ENCODE measurements at places on chromosomes 1 and 21.
A peak's percentile ranks its signal among the peaks of the same experiment; 100 is the strongest.

DNA sequence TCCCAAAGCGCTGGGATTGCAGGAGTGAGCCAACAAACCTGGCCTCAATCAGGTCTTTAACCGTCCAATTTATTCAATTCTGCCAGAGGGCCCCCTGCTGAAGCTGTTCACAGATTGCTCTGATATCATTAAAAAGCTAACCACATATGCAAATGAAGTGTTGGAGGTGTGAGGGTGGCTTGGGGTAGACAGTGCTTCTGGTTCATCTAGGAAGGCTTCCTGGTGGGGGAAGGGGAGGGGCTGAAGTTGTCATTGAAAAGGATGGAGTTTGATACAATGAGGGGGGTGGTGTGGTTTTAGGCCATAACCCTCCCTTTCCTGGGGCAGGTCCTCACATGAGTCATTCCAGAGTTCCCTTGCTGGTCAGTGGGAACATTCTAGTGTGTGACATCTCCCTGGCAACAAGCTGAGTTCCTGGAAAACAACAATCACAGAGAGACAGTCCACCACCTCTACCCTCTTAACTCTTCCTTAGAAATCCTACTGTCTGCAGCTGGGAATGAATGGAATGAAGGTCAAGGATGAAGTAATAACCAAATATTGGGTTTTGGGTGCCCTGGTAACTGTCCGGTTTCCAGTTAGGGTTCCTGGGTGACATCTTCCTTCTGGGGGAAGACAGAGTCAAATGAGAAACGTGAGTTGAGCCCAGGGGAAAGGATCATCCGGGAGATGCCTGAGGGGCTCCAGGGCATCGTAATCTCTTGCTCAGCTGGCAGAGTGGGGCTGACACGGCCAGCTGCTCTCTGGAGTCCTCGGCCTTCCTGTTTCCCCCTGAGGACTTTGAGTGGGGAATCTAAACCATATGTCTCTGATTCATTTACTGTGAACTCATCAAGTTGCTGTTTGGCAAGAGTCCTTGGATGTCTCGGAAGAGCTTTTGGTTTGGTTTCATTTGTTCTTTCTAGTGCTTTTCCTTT is 32.2 kb downstream of the BATF3 start:
- DNase-seq, result no peak

DNA sequence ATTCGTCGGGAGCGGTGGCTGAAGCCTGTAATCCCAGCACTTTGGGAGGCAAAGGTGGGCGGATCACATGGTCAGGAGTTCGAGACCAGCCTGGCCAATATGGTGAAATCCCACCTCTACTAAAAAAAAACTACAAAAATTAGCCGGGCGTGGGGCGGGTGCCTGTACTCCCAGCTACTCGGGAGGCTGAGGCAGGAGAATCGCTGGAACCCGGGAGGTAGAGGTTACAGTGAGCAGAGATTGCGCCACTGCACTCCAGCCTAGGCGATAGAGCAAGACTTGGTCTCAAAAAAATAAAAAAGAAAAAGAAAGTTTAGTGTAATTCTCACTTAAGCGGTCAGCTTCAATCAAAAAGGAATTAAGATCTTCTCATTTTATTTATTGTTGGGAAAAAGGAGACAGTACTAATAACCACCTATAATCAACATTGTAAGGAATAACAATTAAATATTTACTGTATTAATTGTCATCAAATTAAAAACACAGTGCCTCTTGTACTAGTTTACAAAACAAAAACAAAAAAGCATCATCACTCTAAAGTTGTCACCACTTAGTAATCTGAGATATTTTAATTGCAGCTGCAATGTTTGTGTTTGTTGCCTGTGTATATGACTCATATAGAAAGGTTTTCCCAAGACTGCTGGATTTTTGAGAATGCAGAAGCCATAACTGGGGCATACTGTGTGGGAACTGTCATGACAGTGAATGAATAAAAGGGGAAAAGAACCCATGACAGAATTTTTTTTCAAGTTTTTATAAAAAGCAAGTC is 3.7 kb downstream of the FBXO42 start:
- no peak for DNase-seq

DNA sequence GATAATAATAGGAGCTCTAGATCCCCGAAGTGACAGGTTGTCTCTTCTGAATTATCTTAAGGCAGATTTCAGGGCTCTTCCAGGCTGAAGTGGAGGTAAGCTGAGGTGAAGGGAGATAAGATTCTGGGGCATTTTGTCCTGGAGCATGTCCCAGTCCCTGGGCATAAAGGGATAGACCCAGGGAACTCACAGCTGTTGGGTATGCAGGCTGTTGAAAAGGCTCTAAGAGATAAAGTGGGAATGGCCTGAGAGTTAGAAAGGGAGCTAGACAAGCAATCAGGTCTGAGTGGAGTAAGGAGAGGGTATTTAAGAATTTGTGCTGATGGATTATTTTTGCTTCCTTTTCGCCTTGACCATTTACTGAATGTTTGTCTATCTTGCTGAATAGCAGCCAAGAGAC is 123.7 kb downstream of the NOS1AP start:
- no peak for DNase-seq

GRCh38 chr1:160567858-160568682 is 11.2 kb downstream of the CD84 start:
- DNase-seq, result peak; percentile 68

GRCh38 chr1:167126811-167127210 is 32.9 kb downstream of the STYXL2 start:
- no peak for DNase-seq

DNA sequence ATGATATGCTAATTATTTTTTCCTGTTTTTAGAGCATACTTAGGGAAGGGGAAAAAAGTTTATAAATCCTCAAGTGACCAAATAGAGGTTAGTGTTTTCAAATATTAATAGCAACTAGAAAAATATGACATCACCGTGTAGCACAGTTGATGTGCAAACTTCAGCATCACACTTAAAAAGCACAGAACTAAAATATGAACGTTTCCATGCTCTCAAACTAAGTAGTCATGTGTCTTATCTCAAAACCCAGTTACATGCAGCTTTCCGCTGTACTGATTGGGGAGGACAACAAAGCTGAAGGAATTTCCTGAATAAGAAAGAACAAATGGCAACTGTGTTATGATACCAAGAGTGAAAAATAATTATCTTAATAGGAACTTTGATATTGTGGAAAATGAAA is 903.7 kb downstream of the ADGRL2 start:
- DNase-seq, result no peak

- no peak for DNase-seq
Measured at GRCh38 chr1:18752409-18752808, 107.1 kb downstream of the TAS1R2 start.

DNA sequence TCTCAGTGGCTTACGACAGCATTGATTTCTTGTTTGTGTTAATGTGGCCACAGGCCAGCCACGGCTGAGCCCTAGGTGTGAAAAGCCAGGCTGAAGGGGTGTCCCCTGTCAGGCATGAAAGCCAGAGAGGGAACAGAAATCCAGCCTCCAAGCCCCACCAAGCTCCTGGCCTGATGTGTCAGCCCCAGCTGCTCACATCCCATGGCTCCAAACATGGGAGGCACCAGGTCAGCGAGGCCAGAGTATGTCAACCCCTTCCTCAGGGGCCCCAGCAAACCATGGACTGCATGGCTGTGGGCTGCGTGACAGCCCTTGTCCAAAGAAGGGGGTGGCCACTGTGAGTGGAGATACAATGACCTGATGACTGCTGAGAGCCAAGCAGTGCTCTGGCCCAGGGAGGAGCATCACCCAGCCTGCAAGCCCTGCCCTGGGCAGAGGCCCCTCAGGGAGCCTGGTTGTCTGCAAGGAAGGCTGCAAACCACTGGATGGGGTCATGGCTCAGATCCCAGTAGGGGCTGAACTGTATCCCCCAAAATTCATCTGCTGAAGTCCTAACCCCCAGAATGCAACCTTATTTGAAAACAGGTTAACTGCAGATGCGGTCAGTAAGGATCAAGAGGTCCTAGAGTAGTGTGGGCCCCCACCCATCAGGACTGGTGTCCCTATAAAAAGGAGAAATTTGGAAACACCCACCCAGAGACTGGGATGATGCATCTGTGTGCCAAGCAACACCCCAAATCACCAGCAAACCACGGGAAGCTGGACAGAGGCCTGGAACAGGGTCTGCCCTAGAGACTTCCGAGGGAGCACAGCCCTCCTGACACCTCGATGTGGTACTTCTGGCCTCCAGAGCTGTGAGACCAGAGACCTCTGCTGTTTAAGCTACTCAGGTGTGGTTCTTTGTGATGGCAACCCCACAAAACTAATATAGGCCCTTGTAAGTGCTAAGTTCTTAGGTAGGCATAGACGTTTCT is 3.3 kb upstream of the MX2 start:
- no peak for DNase-seq

DNA sequence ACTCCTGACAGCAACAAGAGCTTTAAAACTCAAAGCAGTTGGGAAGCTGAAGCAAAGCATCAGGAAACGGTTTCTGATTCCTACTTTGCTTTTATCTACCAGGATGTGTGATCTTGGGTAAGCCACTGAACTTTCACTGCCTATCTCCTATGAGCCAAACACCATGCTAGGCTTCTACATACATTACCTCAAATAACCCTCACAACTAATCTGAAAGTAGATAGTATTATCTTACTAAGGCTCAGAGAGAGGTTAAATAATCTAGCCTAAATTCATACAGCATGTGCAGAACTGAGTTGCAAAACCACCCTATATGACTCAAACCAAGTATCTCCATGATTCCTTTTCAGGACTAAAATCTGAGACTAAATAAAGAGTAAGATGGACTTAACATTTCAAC is 83.8 kb downstream of the EVI5 start:
- DNase-seq, result no peak

GRCh38 chr1:232357416-232357815 is 272.5 kb downstream of the SIPA1L2 start:
- no peak for DNase-seq

DNA sequence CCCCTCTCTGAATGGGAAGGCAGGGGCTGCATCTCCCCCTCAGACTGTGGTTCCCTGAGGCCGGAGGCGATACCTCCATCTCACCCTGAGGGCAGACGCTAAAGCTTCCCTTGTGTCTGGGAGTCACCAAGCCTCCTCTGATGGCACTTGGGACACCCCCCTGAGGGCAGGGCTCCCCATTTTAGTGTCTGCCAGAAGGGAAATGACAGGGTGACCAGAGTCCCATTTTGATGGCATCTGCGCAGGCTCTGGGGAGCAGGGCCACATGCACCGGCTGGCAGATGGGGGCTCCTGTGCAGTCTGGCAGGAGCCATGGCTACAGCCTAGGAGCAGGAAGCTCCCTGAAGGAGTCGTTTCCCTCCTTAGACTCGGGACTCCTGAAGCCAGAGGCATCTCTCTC is 1.7 kb downstream of the S100A2 start:
- DNase-seq, result no peak

DNA sequence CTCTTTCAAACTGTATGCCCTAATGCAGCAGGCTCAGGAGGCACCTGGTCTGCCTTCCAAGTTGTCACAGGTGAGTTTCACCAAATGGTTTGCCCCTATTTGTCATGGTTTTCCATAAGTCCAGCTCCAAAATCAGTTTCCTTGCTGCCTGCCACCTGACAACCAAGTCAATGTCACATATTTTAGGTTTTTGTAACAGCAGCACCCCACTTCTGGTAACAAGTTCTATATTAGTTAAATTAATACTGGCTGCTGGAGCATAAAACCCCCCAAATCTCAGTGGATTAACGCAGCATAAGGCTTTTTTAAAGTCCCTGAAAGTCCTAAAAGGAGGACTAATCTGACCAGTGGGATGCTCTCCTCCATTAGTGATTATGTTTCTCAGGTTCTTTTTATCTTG is 200.7 kb downstream of the RRAGC start:
- no peak for DNase-seq

DNA sequence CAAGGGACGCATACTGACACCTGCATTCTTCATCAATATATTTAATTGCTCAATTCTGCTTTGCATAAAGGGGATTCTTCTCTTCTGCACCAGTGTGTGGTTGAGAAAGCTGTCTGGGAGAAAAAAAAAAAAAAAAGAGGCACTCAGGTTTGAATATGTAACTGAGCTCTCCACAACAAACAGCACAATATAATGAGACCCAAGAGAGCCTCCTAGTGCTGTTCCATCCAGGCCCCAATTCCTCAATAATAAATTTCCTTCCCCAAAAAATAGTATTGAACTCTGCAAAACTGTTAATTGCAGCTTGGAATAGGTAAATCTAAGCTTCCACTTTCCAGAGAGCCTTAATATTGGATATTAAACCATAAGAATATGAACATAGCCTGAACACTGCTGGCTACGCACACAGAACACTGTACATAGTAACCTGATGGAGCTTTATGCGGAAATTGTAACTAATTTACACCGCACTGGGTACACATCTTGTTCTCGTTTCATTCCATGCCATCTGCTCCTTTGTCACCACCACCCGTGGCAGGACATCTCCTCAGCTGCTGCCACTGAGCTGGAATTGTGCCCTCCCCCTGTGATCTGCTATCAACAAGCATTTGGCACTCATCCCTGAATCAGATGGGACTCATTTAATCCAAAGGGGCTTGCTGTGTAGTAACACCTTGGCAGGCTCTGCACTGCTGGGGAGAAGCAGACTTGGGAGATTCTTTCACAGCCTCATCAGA is 272.0 kb downstream of the HHIPL2 start:
- DNase-seq, result no peak

DNA sequence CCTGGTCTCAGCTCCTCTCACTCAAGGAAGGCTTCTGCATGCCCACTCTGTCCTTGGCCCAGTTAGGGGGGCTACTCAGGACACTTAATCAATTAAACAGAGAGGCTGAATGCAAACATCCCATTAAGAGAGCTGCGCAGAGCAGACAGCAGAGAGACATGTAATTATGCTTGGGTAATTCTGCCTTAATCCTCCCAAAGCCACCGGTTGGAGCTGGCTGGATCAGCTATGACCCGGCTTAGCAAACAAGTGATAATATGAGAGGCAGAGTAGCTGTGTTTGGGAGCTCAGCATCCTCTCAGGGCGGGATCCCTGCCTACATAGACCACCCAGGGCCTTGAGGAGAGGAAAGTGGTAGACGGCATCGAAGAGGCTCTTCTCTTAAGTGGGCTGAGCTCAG is 183.2 kb downstream of the GRIK3 start:
- no peak for DNase-seq

- DNase-seq, result no peak
Measured at GRCh38 chr1:44812822-44813543, 4.7 kb downstream of the BTBD19 start.

DNA sequence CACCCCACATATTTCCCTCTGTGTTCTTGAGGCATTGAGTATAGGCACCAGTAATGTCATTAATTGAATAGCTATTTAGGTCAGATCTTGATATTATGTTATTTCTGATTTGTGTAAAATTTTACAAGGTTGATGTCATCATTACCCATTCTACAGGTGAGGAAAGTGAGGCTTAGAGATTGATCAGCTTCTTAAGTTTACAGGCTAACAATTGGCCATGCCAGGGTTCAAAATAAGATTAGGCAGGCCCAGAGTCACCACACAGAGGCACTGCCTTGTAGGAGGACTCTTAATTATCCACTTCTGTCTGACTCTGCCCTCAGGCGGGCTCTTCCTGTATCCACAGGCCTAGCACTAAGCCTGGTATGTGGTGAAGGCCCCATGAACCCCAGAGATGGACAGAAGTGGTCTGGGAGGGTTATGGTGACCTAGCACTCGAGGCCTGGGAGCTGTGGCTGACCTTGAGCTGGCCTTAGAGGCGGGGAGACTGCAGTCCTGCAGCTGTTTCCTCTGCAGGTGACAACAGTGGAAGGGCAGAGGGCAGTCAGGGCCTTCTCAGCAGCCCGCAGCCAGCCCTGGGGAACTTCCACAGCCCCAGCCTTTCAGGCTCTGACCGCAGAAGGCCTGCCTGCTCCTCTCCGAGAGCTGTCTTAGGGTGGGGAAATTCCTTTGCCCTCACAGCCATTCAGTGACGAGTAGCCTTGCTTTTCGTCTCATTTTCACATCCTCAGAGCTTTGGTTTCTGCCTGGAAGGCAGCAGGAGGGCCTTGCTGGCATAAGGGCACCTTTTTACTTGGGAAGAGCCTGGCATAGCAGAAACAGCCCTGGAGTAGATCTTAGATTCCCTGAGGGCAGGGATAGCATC is 12.2 kb downstream of the ZDHHC18 start:
- peak; percentile 36 for DNase-seq

All from CD4-positive, CD25-positive, alpha-beta regulatory T cell (primary cell).